DMS 273 treated with DMSO at 0.1 percent for 48 hours (cell line): ENCODE measurements at places on chromosomes 11 and 22.

DNA sequence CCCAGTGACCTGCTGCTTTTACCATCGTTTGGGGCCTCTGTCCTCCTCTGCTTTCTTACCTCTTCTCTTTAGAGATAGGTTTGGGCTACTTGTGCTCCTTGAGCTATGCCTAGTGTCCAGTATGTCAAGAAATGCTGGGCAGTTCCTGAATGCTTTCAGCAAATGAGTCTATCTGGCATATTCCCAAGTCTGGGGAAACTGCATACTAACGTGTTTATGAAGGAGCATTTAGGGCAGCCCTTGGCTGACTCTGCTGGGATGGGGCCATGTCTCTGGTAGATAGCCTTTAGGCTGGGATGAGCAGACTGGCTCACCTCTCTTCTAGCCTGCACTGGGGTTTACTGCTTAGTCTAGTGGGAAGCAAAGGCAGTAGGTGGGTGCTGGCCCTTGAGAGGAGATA is 43.7 kb upstream of the SUSD2 start:
- DNase-seq = no peak

DNA sequence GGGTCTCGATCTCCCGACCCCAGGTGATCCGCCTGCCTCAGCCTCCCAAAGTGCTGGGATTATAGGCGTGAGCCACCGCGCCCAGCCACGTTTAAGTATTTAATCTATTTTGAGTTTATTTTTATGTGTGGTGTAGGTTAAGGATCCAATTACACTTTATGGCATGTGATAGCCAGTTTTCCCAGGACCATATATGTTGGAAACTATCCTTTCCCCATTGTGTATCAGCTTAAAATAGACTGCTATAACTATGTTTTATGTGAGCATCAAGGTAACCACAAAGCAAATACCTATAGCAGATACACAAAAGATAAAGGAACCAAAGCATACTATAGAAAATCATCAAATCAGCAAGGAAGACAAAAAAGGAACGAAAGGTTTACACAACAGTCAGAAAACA is 42.4 kb downstream of the TTC28 start:
- DNase-seq = no peak

DNA sequence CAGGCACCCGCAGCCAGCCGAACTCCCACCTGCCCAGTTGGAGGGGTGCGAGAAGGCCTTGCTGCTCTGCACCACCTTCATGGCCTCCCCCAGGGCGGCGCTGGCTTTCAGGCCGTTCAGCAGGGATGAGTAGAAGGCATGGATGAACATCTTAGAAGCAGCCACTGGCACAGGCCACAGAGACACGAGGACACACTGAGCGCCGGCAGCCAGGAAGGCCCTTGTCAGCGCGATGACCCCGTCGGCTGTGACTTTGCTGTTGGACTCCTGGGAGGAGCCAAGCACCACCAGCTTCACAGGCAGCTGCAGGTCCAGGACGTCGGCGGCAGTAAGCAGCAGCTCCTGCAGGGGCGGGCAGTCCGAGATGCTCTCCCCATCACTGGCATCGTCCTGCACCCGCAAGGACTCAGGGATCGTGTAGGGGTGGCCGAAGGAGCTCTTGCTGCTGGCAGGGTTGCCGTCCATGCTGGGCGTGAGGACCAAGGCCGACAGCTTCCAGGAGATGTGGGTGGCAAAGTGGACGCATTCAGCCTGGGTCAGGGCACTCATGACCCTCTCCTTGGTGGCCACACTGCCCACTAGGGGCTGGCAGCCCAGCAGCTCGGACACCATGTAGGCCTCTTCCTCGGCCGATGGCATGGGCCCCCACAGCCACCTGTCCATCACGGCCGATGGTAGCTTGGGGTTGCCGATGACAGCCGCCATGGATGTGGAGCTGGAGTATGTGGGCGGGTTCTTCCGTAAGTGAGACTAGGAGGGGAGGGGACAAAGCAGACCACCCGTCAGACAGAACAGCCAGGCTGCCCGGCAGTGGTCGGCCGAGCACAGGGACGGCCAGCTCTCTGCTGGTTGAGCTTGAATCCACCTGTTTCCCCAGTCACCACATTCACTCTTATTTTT is 79.7 kb upstream of the PITPNB start:
- DNase-seq = no peak

DNA sequence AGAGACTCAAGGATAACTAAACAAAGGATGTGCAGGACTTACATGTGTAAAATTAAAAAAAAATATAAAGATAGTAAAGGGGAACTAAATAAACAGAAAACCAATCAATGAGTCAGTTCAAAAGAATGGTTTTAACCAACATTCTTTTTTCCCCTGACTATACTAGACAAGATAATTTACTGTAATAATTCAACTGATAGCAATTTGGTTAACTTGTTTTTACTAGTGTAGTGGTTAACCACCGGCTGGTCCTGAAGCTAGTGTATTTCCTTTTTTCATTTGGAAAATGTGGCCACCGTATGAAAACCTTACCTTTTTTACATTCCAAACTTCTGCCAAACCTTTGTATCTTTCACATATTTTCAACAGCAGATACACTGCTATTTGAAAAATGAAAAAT is 123.1 kb downstream of the ARHGAP42 start:
- no peak for DNase-seq

DNA sequence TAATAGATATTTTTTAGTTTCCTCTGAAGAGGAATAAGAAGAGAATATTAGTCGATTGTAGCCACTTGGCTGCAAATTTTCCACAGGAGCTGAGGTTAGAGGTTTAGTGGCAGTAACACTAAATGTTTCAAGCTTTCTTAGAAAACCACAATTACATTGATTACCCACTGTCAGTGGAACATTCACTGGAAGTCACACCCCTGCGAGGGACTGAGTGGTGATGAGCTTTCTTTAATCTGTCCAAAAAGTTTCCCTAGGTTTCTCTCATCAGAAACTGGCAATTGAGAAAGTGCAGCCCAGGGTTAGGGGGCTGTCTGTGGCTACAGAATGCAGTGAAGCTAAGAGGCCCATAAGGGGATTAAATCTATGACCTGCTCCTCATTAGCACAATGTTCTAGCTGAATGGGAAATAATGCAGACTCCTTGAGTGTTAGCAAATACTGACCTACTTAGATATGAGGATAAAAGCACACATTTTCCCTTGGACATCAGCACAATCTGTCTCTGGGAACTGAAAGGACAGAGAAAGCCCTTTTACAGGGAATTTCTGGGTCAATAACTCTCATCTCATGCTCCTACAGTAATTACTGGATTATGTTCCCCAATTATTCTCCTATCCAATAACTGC is 189.5 kb downstream of the FAM76B start:
- no peak for DNase-seq

GRCh38 chr11:69121021-69121420 is 34.7 kb upstream of the SMIM38 start:
- DNase-seq = no peak

- DNase-seq = no peak
These were observed 77.4 kb downstream of the SOX6 start for GRCh38 chr11:16278979-16279378.

DNA sequence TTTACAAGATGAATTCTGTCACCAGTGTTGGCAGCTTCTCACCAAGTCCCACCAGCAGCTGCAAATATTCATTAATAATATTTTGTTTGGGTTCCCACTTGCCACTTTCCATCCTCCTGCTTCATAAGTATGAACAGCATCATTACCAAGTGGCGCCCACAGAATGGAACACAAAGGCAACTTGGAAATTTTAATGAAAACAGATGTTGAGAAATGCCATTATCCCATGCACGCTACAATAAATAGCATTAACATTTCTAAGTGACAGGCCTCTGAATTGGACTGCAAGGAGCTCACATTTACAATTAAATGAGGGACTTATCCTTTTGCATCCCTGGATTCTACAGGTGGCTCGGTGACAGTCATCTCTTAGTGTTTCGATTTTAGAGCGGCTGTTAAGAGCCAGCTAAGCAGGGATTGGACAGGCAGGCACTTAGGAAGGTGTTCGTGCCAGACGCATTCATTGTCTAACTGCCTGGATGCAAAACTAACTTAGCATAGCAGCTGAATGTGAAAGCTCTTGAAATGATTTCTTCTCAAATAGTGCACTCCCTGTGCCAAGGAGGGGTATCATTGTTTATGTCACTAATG is 170.3 kb downstream of the KIRREL3 start:
- DNase-seq = no peak

DNA sequence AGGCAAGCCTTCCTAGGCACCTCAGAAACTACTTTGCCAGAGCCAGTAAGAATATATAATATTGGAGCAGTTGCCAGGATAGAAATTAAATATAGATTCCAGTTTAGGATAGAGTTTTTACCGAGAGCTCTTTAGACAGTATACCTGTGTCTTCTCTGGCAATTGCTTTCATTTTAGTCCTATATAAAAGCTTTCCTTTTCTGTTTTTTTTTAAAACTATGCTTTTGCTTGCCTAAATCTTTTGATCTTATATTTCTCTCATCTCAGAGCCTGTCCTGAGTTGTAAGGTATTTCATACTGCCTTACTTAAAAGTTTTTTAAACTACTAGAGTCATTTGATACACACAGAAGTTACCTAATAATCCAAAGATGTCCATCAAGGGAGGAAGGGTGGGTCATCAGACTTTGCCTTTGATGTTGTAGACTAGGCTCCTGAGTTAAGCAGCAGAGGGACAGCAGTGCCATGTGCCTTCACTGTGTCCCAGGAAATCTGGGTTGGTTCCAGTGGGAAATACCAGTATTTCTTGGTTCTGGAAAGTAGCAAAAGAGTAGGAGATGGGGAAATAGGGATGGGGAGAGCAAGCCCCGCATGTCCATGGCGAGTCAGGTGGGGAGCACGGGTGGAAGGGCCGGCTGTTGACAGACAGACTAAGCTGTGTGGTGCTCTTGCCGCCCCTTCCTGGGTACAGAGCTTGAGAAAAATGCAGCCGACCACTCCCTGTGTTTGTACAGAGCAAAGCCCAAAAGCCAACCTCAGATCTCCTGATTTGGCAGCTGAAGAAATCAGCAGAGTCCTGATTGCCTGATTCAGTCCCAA is 11.2 kb downstream of the MCAM start:
- DNase-seq = no peak
